ENCODE measurements at places on chromosomes 2 and 18.

GRCh38 chr2:182920631-182921056 lies 54.2 kb upstream of the FRZB start:
- no peak for DNase-seq

DNA sequence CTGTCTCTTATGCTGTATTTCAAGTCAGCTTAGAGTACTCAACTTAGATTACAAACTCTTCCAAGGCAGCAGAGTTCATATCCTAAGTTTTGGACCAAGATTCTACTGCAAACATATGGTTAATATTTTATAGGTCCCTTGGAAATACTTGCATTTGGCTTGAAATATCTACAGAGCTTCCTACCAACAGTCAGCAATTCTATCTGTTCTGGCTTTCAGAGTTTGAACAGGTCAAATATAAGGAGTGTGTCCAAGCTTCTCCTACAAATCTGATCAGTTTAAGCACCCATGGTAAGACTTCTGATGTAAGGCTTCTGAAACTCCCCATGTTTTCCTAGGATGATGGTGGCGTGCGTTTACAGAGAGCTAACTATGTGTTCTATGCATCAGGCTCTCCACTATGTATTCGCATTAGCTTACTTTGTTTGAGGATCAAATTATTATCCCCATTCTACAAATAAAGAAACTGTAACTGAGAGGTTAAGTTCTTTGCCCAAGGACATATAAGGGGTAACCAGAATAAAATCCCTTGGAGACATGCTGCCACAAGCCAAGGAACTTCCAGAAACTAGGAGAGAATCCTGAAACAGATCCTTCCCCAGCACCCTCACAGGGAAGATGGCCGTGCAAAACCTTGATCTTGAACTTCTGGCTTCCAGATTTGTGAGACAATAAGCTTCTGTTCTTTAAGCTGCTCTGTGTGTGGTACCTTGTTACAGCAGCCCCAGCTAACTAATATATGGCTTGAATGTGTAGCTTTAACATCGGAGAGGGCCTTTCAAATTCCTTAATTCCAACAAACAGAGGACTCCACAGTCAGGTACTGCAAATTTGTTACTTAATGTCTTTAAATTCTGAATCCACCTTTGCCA lies 55.1 kb downstream of the ATP8B1 start:
- no peak for DNase-seq

- DNase-seq, result no peak
Observed at GRCh38 chr2:67323209-67323991, 73.7 kb upstream of the ETAA1 start.

DNA sequence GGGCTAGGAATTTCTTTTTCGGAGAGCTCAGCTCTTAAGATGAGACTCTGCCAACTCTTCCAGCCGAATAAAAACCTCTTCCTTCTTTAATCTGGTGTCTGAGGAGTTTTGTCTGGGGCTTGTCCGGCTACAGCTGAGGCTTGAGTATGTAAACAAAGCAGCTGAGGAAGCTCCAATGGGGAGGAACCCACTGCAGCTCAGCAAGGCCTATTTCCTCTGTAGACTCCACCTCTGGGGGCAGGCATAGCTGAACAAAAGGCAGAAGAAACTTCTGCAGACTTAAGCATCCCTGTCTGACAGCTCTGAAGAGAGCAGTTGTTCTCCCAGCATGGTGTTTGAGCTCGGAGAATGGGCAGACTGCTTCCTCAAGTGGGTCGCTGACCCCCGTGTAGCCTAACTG lies 838.7 kb downstream of the CCDC85A start:
- DNase-seq, result no peak

DNA sequence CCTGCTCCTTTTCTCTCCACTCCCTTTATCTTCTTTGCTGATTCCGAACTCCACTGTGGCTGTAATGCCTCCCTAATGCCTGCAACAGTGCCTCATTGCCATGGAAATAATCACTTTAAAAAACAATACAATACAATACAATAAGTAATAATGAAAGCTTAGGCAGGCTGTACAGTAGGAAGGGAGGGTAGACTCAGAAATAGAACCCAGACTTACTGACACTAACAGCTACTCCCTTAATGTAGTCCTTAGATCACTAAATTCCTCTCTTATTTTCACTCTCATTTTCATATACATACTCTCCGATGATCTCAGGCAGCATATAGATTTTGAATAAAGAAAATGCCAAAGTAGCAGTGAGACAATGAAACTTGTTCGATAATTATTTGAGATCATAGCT lies 70.2 kb downstream of the DLGAP1 start:
- no peak for DNase-seq

- no peak for DNase-seq
Observed at GRCh38 chr18:41621177-41621576, 333.9 kb upstream of the PIK3C3 start.

DNA sequence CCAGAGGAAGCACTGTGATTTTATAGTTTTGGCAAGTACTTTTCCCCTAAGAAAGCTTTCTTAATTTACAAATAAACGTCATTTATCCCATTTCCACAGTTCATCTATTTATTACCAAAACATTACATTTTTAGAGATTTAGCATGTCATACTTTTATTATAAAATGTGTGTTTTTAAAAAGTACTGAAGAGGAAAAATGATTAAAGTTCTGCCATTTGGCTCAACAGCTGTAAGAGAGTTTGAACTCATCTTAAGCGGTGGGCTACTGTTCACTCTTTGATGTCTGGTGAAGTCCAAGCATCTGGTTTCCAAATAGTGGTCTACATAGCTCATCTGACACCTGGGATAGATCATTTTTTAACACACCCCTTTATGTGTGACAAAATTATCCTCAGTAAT lies 51.3 kb upstream of the TANC1 start:
- DNase-seq, result no peak

DNA sequence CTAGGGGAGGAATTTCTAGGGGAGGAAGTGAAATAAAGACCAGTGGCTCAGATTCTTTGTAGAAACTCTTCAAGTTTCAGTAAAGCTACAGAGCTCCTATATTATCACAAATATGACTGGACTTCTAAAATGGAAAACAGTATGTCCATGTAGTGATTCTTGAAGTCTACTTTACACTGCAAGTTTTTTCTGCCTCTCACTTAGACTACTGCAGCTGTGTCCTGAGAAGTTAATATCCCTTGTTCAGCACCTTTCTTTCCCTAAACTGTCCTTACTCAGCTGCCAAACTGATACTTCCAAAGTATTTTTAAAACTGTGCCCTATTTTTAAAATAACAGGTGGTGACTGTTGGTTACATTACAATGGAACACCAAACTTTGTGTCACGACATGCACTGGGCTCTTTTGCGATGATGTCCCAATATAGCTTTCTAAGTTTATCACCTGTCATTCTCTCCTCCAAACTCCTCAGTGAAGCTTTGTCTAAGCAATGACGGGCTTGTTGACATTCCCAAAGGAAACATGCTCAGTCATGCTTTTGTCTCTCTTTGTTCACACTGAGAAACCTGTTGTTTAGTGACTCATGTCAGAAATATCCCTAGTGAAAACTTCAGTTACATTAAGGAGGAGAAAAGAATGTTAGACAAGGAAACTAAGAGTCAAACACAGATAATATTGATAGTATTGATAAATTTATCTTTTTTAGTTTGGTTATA lies 341.1 kb downstream of the ARL6IP6 start:
- DNase-seq, result no peak
